Effector memory CD8-positive, alpha-beta T cell (primary cell): ENCODE measurements at places on chromosomes 7 and 10.

DNA sequence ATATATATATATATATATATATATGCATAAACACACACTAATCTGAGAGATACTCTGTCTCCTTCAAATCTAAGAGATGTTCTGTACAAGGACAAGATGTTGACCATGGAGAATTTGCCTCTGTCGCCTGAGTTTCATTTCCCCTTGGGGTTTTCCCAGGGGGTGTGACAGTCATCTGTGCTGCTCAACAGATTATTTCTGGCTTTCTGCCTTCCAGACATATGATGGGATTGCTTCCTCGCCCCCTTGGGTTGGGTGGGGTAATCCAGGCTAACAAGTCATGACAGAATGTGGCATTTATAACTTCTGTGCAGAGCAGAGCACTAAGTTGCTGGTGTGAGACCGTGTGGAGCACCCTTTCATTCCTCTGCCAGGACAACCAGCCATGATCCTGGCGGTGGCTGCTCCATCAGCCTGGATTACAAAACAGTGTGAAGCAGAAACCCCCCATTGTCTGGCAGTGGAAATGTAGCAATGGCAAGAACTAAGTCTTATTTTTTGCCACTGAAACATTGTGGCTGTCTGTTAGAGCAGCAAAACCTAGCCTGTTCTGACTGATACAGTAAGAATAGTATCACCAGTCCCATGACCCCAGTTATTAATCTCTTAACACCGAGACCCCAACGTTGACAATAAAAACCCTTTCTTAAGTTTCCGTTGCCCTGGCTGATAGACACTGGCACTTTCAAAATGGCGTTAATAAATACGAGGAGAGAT is 13.7 kb upstream of the USP6NL start:
- no peak for DNase-seq
- no peak overlapping the region for H3K4me3 ChIP-seq
- H3K27me3 ChIP-seq: peaks cover 26% of the 10 kb centered on the region
- no peaks in the 10 kb centered on the region for H3K4me1 ChIP-seq
- no peak overlapping the region for H3K27ac ChIP-seq

GRCh38 chr10:34585422-34586112 is 229.5 kb downstream of the PARD3 start:
- no peak overlapping the region for H3K4me3 ChIP-seq
- no peaks in the 10 kb centered on the region for H3K4me1 ChIP-seq
- DNase-seq: no peak
- peaks cover 6% of the 10 kb centered on the region for H3K27me3 ChIP-seq
- no peak overlapping the region for H3K27ac ChIP-seq

- no peak overlapping the region for H3K27ac ChIP-seq
- peaks cover 2% of the 10 kb centered on the region for H3K4me1 ChIP-seq
- peaks cover 79% of the 10 kb centered on the region for H3K27me3 ChIP-seq
Observed at GRCh38 chr7:157112706-157113105, 26.0 kb upstream of the UBE3C start.

DNA sequence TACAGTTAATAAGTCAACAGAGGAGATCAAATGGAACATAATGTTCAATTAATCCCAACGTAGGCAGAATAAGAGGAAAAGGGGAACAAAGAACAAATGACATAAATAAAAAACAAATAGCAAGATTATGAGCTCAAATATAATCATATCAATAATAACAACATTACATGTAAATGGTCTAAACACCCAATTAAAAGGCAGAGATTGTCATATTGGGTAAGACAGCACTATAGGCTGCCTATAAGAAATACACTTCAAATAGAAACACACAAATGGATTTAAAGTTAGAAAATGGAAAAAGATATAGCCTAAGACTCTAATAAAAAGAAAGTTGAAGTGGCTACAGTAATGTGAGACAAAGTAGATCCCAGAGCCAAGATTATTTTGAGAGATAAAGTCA is 126.4 kb upstream of the PTER start:
- H3K36me3 ChIP-seq: no peaks in the 10 kb centered on the region
- H3K4me3 ChIP-seq: no peak overlapping the region
- no peaks in the 10 kb centered on the region for H3K4me1 ChIP-seq
- DNase-seq: no peak

DNA sequence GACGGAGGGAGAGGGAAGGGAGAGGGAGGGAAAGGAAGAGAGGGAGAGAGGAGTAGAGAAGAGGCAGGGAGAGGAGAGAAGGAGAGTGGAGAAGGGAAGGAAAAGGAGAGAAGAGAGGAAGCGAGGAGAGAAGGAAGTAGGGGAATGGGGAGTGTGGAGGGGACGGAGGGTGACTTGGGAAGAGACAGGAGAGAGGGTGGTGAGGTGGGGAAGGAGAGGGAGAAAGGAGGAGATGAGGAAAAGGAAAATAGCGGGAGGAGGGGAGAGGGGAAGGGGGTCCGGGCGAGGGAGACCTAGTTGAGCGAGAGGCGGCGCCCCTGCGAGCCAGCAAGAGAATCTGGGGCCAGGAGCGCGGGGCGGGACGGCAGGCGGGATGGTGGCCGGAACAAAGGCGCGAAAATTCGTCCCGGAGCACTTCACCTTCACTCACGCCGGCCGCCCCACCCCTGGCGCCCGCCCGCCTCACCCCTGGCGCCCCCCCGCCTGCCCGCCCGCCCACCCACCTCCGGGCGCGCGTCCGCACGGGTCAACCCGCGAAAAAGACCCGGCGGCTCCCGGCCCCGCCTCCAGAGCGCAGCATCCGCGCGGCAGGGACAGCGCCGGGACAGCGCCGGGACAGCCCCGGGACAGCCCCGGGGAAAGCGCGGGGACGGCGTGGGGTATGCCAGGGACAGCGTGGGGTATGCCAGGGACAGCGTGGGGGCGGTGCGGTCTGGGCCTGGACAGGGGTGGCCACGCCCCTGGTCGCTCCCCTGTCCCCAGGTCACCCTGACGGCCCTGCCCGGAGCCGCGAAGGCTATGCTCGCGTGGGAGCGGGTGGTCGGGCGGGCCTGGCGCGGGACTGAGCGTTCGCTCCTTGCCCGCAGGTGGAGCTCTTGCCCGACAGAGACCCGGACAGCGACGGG is 4.2 kb downstream of the VSTM2A start:
- H3K27me3 ChIP-seq: peaks cover 51% of the 10 kb centered on the region
- DNase-seq: no peak
- H3K36me3 ChIP-seq: no peaks in the 10 kb centered on the region
- H3K4me1 ChIP-seq: no peaks in the 10 kb centered on the region
- H3K4me3 ChIP-seq: no peak overlapping the region
